ENCODE measurements at places on chromosomes 16 and 17. TPM values are rescaled to one million over a fixed set of nuclear protein-coding genes. Genes with fewer than 3 reads are reported as not detected.

- DNase-seq: no peak
Observed at GRCh38 chr16:22638393-22639206, 127.9 kb downstream of the NPIPB5 start.

- DNase-seq: no peak
Observed at GRCh38 chr16:22346483-22346882, 27.9 kb downstream of the CDR2 start.

GRCh38 chr17:65359016-65359415 lies 202.4 kb downstream of the AXIN2 start:
- DNase-seq: no peak

DNA sequence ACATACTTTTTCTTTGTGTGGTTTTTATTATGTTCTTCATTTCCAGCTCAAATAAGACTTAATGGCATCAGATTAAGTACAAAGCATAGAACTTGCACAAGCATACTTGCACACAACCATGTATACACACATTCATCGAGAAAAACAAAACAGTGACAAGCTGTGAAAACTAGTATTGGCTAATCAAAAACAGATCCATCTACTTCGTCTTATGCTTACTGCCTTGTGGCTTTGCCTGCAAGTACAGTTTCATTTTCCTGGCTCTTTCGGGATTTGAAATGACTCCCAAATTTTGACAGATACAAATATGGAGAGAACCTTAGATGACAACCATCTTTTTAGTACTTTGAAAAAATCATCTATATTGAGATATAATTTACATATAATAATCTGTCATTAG lies 338.3 kb downstream of the BCAS3 start:
- DNase-seq: peak; percentile 60

DNA sequence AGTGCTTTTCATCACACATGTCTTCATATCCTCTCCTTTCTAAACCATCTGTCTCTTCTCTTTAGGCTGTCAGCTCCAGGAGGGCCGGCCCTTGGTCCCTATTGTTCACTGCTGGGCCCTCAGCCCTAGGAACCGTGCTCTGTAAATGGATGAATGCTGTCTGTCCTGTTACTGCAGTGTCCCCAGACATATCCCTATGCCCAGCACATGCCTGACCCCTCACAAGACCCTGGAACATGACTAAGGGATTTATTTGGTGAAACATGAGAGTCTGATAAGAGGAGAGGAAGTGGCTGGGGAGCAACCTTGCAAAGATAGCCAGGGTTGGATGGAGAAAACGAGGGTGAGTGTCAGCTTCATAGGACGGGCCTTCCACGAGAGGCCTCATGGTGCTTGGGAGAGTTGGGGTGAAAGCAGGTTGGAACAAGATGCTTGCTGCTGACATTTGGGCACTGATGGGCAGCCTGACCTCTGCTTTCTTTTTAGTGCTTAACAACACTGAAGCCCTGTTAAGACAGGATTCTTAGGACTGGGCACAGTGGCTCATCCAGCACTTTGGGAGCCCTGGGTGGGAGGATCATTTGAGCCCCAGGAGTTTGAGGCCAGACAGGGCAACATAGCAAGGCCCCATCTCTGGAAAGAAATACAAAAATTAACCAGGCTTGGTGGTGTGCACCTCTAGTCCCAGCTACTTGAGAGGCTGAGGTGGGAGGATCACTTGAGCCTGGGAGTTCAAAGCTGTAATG lies 39.0 kb downstream of the ABCC1 start:
- no peak for DNase-seq

GRCh38 chr16:35690413-35690812 lies 2231.0 kb downstream of the TP53TG3F start:
- DNase-seq: no peak

GRCh38 chr16:51864575-51864974 lies 682.4 kb downstream of the TOX3 start:
- DNase-seq: no peak

DNA sequence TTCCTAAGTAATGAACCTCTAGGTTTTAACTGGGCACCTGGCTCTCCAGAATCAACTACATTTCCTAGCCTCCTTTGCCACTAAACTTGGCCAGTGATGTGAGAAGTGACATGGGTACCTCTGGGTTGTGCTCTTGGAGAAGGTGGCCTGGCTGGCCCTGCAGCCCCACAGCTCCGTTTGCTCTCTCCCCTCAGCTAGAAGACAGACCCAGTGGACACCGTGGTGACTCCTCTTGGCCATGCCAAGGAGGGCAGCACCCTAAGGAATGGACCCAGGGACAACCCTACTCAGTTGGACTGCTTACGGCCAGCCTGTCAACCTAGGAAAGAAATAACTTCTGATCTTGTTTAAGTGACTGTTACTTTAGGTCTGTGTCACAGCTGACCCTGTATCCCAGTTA lies 151.4 kb downstream of the TMEM132E start:
- DNase-seq: no peak

- no peak for DNase-seq
Observed at GRCh38 chr16:31270795-31271194, 11.0 kb downstream of the ITGAM start.

- no peak for DNase-seq
Observed at GRCh38 chr17:46869975-46870803, 18.8 kb downstream of the WNT9B start.

DNA sequence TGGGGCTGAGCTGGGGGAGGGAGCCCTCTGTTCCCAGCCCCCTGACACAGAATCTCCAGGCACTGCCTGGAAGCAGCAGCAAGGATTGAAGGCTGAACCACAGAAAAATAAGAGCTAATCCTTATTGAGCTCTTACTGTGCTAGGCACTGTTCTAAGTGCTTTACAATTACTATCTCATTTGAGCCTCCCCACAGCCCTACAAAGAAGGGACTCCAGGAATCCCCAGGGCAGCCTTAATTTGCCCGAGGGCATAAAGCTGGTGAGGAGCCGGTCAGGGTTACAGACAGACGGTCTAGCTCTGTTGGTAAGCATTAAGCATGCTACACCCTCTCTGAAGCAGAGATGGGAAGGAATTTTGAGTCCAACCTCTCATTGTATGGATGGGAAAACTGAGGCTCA lies 7.0 kb downstream of the SAMD14 start:
- no peak for DNase-seq

DNA sequence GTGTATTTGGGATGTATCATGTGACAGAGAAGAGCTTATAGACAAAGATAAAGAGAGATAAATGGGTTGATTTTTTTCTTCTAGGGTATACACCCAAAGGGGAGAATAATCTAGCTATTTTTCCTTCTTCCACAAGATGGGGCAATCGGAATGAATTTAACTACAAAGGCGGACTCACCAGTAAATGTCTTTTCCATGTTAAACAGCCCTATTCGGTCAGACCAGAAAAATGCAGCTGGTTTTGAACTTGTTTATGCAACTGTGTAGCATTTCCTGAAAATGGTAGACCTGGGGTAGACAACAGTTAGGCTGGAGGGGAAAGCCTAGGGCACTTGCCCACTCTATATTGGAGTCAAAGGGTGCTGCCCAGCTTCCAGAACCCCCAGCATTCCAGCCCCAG lies 477.1 kb downstream of the TOX3 start:
- DNase-seq: peak; percentile 34

- DNase-seq: no peak
Observed at GRCh38 chr16:15951852-15952251, 2.4 kb downstream of the ABCC1 start.

GRCh38 chr17:68207651-68208253 lies 40.1 kb upstream of the AMZ2 start:
- DNase-seq: no peak

- peak; percentile 22 for DNase-seq
Observed at GRCh38 chr16:87324411-87325275, 7.5 kb upstream of the C16orf95 start.

PRR35 gene
- not detected for total RNA-seq

HS3ST2 gene
- total RNA-seq: 0.20 TPM

TSPAN10 gene
- total RNA-seq: 1.2 TPM

RDM1 gene
- 0.79 TPM for total RNA-seq

NPIPA8 gene
- total RNA-seq: 16.5 TPM

ZG16 gene
- total RNA-seq: not detected
